Ammon's horn (tissue), 1 donor: ENCODE measurements at places on chromosomes 6 and 20.
A peak's percentile ranks its signal among the peaks of the same experiment; 100 is the strongest.

DNA sequence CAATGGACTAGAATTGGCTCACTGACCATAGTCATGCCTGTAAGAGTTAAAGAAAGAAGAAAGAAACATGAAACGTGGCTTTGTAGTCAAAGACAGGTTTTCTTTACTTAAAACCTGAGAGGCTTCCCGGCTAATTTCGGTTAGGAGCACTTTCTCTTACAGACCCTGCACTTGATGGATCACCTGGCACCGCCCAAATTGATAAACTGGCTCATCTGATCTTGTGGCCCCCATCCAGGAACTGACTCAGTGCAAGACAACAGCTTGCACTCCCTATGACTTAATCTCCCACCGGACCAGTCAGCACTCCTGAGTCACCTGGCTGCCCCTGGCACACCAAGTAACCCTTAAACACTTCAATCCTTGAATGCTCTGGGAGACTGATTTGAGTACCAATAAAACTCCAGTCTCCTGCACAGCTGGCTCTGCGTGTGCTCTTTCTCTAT lies 12.3 kb downstream of the TMEM14B start:
- no peak for DNase-seq

DNA sequence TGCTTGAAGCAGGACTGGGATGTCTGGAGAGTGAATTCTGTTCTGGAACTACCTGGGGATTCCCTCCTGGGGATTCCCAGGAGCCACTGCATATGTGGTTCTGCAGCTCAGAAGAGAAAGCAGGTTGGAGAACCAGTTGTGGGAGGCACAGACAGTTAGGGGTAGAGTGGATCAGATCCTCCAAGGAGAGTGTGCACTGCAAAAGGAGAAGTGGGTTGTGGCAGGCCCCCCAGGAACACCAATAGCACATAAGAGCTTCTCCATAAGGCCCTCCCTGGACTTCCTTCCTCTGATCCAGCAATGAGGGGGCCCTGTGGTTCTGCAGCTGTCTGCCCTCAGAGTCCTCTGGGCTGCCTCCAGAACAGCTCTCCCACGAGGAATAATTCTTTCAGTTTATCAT lies 369.2 kb upstream of the CNR1 start:
- DNase-seq, result peak; percentile 11

GRCh38 chr20:33262658-33263065 lies 20.4 kb upstream of the BPIFB1 start:
- DNase-seq, result peak; percentile 89

- no peak for DNase-seq
Measured at GRCh38 chr6:111805511-111806164, 67.6 kb downstream of the FYN start.

- no peak for DNase-seq
Measured at GRCh38 chr6:11542863-11543262, 5.3 kb downstream of the TMEM170B start.

DNA sequence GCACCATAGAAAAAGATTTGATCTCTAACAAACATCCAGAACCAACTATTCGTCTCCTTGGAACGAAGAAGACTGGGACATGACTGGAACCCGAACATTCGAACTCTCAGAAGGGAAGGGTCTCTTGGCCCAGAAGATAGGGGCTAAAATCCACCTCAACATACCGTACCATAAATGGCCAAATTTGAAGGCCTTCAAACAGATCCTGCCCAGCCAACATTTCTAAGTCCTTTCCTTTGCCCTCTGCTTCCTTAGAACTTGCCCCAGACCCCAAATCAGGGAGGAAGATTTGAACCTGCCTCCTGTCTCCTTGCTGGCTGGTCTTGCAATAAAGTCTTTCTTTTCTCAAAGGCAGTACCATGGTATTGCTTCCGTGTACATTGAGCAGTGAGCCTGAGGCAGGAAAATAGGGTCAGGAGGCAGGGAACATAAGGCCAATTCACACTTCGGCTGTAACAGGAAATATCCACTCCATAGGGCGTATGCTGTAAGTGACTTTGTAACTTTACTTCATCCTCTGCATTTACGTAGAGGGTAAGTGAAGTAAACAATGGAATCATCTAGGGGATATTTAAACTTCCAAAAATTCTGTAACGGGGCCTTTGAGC lies 1.8 kb upstream of the PXDC1 start:
- no peak for DNase-seq

GRCh38 chr20:11846131-11846530 lies 71.6 kb upstream of the BTBD3 start:
- DNase-seq, result no peak

- DNase-seq, result no peak
Measured at GRCh38 chr6:87830907-87831306, 128.9 kb upstream of the AKIRIN2 start.

GRCh38 chr20:53162251-53162835 lies 190.2 kb downstream of the TSHZ2 start:
- no peak for DNase-seq

GRCh38 chr6:53433261-53433950 lies 84.7 kb upstream of the ELOVL5 start:
- no peak for DNase-seq

DNA sequence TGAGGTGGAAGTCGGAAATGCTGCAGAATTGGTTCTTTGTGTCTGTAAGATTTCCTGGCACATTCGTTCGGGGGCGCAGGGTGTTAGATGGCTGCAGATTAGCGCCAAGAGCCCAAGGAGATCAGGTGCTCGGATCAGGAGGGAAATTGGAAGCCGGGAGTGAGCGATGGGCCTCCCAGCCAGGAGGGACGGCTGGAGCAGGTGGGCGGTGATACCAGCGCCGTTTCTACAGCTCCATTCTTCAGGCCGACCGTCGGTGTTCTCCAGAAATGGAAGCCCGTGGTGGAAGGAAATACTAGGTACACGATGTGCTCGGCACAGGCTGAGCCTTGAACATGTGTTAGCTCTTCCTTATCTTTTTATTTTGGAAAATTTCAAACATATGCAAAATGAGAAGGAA lies 6.5 kb downstream of the SIRPA start:
- no peak for DNase-seq

- DNase-seq, result no peak
Measured at GRCh38 chr20:63042448-63043071, 35.8 kb upstream of the BHLHE23 start.

DNA sequence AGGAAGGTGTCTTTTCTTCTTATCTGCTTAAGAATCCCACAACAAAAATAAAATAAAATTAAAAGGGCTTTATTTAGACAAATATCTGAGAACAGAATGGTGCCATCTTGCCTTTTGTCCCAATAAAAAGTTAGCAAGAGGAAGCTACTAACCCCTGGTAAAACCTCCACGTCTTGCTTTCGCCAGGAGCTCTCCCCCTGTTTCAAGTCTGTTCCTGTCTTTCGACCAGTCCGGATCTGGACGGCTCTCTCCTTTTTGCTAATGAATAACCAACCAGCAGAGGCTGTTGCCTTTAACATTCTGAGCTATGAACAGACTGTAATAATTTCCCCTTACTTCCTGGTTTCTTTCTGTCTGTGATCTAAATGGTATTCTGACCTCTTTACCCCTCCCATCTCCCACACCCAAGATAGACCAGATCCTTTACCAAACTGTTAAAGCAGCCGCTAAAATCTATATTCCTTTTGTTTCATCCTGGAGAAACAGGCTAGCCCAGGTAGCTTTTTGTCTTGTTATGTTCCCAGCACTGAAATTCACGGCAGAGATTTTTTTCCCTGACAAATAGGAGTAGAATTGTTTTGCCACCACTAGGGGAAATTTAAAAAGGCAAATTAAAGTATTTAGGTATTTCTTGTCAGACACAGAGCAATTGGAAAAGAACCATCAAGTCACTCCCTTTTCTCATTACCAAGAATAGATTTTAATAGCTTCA lies at the start of gene FRK:
Gene FRK, minus strand, starts transcription at position 320 of the 712 bp plus-strand sequence. CDS start 580 bp downstream, outside the sequence.
- no peak for DNase-seq

DNA sequence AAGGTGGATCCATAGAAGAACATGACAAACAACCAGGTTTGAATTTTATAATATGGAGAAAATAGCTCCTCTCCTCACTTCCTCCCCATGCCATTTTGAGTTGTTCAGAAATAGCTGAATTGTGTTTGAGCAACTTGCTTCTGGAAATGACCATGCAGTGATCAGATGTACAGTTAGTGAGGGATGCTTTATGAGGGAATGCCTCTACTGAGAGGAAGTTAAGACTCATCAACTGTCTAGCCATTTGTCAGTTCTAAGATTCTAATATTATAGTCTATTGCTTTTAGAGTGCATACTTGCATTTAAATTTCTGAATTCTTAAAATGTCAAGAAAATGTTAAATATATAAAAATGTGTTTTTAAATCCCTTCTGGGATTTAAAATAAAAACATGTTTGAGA lies 3.8 kb downstream of the LAMA2 start:
- DNase-seq, result no peak

- DNase-seq, result no peak
Measured at GRCh38 chr6:135877666-135878065, 26.2 kb downstream of the PDE7B start.

DNA sequence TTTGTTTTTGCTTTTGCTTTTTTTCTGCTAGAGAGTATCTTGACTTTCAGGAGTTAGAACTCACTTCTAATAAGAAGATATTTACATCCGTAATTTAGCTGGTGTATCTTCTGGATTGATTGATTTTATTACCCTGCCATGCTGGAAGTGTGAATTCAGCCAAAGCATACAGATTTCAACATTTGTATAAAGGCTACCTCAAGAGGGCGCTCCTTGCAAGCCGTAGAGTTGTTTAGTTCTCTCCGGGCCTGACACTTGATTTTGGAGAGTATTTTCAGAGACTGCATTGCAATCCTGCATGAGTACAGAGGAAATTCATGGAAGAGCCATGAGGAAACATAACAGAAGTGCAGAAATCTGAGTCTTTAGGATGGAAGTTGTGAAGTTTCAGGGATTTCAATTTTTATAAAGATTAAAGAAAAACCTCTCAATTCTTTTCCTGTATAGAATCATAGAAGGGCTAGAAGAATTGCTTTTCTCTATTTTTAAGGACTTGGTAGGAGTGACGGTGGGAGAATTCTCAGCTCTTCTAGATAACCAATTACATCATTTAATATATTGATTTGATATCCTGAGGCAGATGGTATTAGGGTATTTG lies 66.7 kb upstream of the TIAM2 start:
- peak; percentile 79 for DNase-seq

GRCh38 chr6:23316931-23317330 lies 747.6 kb downstream of the HDGFL1 start:
- no peak for DNase-seq

DNA sequence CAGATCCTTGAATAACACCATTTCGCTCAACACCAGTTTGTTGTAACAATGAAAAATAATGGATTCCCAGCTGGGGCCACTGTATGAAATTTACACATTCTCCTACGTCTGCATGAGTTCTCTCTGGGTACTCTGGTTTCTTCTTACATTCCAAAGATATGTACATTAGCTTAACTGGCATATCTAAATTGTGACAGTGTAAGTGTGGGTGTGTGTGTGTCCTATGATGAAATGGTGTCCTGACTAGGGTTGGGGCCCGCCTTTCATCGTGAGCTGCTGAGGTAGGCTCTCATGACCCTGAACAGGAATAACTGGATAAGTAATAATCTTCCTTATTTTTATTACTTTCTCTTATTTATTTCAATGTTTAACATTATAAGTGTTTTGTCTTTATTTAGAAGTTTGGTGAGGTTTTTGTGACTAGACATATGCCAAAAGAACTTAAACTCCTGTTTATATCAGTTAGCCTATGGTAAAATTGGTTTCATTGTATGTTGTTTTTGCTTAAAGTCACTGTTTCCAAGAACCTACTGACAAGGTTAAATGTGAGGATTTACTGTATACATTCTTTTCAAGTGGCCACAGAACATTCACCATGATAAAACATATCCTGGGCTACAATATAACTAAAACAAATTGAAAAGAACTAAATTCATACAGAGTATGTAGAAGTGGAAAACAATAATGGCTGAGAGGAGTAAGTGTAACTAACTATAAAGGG lies 42.4 kb downstream of the RBL1 start:
- DNase-seq, result no peak

DNA sequence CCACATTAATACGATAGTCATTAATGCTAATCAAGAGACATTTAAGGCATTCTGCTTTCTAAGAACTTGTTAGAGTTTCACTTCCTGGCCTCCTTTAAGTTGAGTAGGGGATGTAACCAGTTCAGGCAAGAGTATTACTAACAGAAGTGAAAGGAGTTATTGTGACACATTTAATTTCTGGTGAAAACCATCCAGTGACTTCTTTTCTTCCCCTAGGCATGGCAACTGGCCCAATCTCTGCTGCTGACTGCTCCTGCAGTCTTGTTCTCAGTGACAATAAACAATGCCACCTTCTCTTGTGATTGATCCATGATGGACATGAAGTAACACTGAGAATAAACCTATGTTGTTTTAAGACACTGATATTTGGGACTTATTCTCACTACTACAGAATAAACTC lies 130.9 kb upstream of the DEFB112 start:
- no peak for DNase-seq

- no peak for DNase-seq
Measured at GRCh38 chr20:13486694-13487093, 152.0 kb downstream of the TASP1 start.

- DNase-seq, result no peak
Measured at GRCh38 chr6:113821445-113821844, 35.7 kb upstream of the MARCKS start.

DNA sequence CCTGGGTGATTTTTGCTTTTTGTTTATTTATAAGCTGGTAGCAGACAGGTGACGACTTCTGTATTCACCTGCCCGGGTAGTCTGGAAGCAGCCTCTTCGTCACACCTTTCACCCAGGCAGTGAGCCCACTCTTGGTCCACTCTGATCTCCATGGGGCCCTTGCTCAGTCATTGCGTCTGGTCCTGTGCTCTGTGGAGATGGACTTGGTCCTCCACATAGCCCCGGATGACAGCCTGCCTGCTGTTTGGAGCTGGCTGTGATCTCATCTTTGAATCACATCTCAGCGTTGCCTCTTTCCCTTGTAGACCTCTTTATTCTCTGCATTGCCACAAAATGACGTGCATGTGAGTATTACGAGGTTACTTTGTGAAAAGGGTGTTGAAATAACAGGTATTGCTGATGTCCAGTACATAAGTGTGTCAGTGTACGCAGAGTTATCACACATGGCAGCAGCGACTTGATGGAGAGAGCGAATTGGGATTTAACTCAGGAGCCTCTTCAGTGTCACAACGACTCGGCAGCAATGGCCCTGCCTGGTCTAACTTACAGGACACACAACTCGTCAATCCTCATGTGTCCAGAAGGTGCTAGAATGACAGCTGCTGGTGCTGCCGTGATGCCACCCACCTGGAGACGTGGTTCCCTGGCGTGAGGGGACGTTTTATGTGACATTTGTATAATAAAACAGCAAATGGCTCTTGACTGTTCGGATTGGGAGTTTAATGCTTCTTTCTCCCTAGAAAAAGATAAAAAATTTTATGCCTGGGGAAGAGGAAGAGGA lies 24.2 kb upstream of the FRMD1 start:
- no peak for DNase-seq

DNA sequence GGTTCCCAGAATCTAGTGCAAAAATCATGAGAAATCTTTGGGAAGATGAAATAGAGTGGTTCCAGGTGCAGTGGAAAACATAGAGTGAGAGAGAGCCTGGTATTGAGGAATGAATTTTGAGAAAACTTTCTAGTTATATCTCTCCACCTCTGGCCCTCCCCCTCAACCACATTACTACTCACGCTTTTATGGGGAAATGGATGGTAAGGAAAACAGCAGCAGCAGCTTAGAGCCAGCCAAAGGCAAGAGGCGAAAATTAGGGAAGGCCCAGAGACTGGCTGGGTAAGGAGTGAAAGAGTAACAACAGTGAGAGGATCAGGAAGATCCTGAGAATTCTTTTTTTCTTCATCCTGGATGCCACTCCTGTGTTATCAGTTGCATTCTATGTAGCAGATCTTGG lies 187.9 kb upstream of the ECI2 start:
- DNase-seq, result no peak

GRCh38 chr20:22597303-22597702 lies 12.9 kb upstream of the FOXA2 start:
- DNase-seq, result no peak
